ENCODE measurements at places on chromosomes 1 and 21. TPM values are rescaled to one million over a fixed set of nuclear protein-coding genes. Genes with fewer than 3 reads are reported as not detected.

DNA sequence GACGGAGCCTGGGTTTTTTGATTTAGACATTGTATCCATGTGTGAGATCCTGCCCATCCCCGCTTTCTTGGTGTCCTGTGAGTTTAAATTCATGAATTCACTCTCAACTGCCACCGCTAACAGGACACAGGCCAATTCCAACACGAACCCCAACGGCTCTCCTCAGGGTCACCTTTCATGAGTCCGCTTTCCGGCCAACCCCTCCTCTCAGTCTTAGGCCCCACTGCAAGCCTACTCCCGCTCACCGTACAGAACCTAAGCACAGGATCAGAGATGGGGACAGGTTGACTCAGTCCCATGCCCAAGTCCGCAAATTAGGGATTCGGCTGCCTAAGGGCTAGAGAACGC, 238 bp upstream of the SCP2 start:
- DNase-seq: no peak

DNA sequence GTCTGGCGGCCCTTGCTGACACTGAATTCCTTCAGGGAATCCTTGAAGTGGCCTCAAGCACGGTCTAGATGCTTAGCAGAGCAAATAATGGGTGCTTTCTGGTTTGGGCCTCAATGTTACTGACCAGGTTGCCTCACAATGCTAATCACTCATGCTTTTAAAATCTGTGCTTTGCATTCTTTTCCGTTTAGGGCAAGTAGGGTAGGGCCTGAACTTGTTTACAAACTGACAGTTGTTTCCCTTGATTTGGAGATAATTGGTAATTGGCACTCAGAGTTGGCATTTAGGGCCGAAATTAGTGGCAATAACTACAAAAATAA, 1.4 kb downstream of the VPS13D start:
- no peak for DNase-seq

DNA sequence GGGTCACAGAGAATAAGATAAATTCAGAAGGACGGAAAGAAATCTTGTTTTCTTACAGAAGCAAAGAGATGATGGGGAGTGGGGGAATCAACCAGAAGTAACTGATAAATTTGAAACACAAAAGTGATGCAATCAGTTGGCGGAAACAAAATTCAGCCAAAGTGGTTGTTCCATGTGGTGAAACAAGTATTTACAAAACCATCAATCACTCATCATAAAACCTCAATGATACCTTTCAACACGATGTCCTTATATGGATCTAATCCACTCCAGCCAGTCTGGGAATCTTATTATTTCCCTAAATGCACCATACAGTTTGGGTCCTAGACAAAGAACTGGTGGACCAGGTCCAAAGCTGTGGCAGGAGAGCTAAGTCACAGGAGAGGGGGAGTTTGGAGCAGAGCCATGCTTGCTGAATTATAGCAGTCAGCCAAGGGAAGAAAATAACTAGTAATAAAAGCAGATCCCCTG, 303.8 kb upstream of the LRRC7 start:
- peak; percentile 13 for DNase-seq

DNA sequence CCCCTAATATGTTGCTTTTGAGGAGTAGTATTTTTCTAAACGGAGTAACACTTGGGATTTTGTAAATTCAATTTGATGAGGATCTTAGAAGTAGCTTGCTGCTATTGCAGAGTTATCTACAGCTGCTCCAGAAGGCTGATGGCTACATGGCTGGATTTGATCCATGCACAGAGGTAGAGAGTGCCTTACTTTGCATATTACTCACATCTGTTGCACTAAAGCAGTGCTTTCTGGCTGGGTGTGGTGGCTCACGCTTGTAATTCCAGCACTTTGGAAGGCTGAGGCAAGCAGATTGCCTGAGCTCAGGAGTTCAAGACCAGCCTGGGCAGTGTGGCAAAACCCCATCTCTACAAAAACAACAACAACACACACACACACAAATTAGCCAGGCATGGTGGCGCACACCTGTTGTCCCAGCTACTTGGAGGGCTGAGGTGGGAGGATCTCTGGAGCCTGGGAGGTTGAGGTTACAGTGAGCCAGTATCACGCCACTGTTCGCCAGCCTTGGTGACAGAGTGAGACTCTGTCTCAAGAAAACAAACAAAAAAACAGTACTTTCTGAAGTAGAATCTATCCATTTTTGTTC, 24.6 kb downstream of the RALGPS2 start:
- DNase-seq: no peak

SYT11 gene
- polyA plus RNA-seq: 12.5 TPM

ILF2 gene
- polyA plus RNA-seq: 87.3 TPM
